ENCODE measurements at places on chromosomes 11 and 22. TPM values are rescaled to one million over a fixed set of nuclear protein-coding genes. Genes with fewer than 3 reads are reported as not detected.

- peak; percentile 73 for DNase-seq
Measured at GRCh38 chr11:64538501-64538951, 52.5 kb upstream of the SLC22A12 start.

DNA sequence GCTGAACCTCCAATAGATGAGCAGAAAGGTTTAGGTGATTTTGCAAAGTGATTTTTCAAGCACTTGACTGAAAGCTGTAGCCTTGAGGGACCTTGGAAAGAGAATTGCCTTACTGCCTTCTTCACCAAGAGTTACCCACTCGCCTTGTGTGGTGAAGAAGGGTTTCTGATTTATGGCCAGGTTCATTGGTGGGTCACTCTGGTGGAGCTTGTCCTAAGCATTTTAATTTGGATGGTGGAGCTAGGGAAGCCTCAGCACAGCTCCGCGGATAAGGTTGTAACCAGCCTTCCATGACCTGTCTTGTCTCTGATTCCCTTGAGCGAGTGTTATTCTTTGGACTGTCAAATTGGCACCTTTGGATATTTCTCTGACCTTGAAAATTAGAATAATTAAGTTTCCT lies 226.4 kb downstream of the FAT3 start:
- DNase-seq: no peak

GRCh38 chr22:36787204-36787988 lies 11.5 kb upstream of the IFT27 start:
- no peak for DNase-seq

- no peak for DNase-seq
Measured at GRCh38 chr22:30566125-30566524, 8.3 kb downstream of the GAL3ST1 start.

DNA sequence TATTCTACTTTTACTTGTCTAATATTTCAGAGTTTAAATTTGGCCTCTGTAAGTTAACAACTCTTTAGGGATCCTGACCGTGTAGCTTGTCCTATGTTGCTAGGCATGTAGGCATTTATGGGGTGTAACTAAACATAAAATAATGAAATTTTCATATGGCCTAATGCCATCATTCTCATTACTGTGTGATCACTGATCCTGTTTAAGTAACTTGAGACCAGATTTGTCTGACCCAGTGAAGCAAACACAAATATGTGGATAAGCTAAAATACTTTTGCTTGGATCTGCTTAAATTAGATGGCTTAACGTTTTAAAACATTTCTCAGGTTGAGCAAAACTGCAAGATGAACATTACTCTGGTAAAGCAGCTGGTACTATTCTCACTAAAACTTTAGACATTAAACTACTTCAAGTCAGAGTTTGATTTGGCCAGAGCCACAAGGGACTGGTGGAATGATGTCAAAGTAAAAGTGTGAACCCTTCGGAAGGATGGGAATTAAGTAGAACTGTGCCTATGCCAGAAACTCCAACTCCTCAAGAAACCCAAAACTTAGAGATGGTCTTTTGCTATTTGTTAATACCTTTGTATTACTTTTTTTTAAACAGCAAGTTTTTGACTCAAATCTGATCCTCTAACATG lies 12.5 kb downstream of the QSER1 start:
- DNase-seq: no peak

DNA sequence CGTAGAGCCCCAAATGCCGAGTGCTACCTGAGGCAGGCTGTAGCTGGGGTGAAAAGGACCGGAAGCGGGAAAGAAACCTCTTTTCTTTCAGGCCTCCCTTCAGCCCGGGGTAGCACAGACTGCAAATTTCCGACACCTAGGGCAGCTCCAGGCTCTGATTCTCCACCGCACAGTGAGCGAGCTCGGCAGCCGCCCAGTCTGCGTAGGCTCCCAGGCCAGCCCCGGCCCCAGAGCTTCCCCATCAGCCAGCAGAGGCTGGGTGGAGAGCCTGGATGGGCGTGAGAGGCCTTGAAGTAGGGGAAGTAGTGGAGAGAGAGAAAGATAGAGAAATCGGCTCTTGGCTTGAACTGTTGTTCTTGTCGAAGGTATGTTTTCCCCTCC lies 9.3 kb upstream of the PAX6 start:
- no peak for DNase-seq

DNA sequence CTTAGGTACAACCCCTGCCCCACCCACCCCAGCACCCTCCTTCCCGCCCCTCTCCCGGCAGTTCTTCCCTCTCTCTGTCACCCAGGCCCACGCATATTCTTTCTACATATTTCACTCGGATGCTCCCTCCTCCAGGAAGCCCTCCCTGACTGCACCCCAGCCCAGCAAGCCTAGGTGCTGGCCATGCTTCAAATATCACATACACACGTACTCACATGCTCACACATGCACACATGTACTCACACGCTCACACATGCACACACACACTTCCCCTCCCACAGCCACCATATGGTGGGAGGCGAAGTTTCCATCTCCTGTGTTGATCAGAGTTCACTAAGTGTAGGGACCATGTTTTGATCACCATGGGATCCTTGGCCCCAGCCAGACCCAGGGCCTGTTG lies 90.4 kb downstream of the WNT7B start:
- DNase-seq: no peak

- no peak for DNase-seq
Measured at GRCh38 chr11:16126362-16126761, 230.0 kb downstream of the SOX6 start.

GRCh38 chr11:130183878-130184610 lies 24.5 kb downstream of the ST14 start:
- no peak for DNase-seq

- DNase-seq: no peak
Measured at GRCh38 chr11:113991170-113991569, 16.3 kb downstream of the HTR3A start.

DNA sequence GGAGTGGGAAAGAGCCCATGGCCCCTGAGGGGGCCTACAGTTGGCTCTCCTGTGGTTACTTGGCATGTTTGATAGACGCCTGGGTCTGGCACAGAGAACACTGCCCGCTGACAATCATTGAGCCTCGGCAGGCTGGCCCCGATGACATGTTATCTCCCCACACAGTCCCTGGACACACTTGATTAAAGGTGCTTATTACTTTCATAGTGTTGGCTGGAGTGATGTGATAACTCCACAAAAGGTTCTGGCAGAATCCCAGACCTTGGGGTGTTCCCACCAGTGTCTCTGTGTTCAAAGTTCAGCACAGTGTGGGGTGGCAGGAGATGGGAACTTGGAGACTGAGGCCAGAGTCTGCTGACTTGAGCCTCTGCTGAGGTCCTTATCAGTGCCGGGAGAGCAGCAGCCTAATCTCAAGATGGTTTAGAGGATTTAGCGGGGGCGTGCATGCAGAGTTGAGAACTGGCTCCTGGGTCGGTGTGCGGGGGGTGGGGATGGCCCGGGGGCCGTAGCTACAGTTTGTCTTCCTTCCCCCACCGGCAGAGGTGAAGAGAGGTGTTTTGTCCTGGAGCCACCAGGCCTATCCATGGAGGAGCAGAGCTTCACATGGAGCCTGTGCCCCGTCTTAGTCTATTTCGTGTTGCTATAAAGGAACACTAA lies 22.5 kb downstream of the PARVB start:
- no peak for DNase-seq

GRCh38 chr22:46971099-46971763 lies 208.8 kb downstream of the TBC1D22A start:
- DNase-seq: peak; percentile 82

GRCh38 chr22:21939461-21939913 lies 13.2 kb downstream of the PPM1F start:
- DNase-seq: no peak

KRTAP5-1 gene
- total RNA-seq: not detected

CCDC116 gene
- 0.38 TPM for total RNA-seq
